NCI-H2171 (cell line): ENCODE measurements at places on chromosomes 7 and 10.

GRCh38 chr10:17231788-17232187, 3.7 kb downstream of the VIM start:
- DNase-seq, result no peak

GRCh38 chr10:49218480-49218879, 30.3 kb upstream of the TMEM273 start:
- no peak for DNase-seq

DNA sequence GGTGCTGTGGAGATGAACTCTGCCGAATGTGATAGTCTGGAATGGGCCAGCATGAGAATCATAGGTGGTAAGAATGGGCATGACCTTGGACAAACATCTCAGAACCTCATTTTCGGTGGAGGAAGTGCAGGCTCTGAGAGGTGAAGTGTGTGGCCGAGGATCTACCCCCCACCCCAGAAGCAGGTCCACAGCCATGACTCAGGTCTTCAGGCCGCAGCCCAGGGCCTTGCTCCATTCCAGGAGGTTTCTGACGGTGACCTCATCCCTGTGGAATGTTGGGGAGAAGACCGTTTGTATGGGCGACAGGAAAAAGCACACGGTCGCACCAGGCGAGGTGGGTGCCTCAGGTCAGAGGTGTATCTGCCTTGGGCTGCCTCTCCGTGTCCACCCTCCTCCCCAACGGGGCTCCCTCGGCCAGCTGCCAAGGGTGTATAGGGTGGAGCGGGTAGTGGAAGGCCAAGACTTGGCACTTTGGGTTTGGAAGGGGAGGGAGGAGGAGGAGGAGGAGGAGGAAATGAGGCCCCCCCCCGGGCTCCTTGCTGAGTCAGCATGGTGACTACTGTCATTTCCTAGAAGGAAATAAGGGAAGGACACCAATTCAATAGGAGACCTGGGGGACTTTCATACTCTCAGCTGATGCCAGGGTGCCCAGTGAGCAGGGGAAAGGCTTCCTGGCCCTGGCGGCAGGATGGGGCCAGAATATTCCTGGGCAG, 168.0 kb upstream of the RHEB start:
- DNase-seq, result no peak

DNA sequence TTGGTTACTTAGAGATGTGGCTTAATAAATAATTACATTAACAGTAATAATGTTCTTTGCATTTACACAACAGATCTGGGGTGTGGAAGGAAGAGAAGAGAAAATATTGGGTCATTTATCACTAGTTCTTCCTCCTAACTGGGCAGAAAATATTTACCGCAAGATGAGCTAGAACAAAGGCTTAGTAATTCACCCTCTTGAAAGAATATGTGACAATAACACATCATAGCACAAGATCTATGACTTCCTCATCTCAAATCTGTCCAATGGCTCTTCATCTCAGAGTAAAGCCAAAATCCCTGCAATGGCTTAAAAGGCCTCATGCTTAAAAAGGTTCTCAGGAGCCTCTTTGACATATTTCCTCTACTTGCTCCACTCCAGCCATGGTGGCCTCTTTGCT, 178.6 kb downstream of the ZNF438 start:
- DNase-seq, result no peak

DNA sequence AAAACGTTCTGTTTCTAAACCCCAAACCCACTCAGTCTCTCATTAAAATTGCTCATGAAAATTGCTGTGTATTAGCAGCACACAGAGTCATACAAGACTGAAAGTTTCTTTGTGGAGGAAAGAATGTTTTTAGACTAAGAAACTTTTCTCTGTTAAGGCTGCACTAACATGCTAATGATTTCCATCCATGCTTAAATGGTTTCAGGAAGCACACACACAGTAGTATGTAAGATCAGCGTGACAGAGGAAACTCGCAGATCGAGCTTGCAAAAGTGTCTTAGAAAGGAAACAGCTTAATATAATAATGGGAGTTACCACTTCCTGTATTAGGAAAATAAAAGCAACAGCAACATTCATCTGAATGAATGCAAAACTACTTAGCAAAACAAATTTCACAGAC, 112.7 kb downstream of the ICA1 start:
- DNase-seq, result no peak

DNA sequence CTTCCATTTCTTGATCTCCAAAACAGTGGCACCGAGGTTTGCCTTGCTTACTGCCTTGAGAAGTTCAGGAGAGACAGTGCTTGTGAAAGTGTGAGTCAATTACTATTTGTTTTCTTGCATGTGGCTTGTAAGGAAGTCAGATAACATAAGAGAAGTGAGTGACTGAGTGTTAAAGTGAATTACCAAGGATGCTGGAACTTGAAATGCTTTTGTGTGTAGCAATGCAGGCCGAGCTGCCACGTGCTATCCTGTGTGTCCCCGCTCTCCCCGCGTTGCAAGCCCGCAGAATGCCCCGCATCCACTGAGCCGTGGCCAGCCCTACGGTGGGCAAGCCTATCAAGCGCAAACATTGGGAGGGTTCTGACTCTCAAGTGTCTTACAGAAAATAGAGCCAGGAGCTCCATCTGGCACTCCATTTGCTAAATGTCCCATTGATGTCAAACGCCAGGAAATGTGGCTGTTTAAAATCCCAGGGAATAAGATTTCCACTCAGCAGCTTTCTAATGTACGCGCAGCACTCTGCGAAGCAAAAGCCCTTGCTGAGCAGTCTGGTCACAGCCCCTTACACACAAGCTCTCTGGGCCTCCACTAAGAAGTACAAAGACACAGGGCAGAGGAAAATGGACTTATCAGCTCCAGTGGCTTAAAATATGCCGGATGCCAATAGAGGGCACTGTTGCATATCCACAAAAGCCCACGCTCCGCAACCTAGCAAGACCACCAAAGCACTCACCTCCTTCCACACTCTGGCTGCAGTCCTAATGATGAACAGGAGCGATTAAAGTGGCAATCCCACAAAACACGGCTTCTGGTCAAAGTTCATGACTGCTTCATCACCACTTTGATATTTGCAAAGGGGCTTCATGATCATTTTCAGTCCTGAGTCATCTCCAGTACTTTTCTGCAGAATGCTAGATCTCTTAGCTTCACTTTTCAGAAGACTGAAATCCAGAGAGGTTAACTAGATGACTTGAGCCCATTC, 158.0 kb upstream of the ITGB1 start:
- DNase-seq, result no peak

DNA sequence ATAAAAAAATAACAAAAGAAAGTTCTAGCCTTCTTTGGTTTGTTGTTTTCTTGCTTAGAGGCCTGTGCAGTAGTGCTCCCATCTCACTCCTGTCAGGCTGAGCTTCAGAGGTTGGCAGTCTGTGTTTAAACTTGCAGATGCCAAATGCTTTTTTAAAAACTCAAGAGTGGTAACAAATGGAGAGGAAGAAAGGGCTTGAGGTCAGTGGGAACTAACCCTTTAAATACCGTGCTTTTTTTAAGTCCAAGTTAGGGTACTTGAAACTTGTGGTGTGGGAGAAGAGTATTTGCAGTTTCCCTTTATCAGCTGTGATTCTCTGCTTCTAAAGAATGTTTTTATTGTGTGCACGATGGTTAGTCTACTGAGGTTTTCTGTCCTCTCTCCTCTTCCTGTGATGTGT, 29.4 kb downstream of the ZRANB1 start:
- DNase-seq, result no peak

DNA sequence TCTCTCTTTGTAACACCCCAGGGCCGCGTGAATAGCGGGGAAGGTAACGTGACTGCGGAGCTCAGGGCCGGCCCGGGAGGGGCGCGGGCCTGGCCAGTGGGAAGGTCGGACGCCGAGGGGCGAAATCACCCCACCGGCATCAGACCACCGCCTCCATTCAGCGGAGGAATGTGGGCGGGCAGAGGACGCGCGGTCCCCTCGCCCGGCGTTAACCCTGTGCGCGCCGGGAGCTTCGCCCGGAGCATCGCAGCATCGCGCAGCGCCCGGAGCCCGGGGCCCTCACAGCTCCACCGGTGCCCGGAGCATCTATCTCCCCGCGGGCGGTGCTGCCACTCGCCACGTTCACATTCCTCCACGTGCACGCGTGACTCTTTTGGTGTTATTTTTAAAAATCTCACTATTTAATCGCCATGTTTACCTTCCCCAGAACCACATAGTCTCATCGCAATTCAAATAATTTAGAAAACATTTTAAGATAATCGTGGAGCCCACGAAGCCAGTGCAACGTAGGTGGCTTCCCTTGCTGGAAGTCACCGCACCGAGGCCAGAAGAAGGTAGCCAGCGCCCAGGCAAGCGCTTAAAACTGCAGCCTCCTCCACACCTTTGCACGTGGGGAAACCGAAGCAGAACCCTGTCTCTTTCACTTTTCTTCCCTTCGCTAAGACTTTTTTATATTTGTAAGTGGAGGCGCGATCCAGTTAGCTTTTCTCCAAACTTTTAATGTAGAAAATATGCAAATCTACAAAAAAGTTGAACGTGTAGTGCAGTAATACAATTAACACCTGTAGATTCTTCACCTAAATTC, 21.8 kb downstream of the FGFBP3 start:
- no peak for DNase-seq

DNA sequence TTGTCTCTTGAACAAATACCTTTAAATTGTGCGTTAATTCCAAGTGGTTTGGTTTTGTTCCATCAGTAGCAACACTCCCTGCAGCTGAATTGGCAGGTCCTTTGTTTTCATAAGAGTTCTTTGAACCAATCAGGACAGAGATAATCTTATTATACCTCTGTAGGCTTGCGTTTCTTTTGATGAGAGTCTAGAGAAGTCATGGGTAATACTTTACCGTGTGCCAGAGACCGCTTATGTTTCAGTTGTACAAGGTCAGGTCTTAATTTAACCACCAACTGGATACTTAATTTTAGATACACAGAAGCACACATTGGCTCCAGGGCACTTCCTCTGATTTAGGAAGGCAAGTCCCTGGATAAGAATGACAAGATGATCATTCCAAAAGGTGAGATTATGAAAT, at the start of gene ASB15:
ASB15 (plus strand) TSS at position 292 of the 400 bp plus-strand sequence. CDS start 12,682 bp downstream, outside the sequence.
- DNase-seq, result no peak

GRCh38 chr10:20834825-20835224, 62.3 kb downstream of the NEBL start:
- DNase-seq, result no peak

DNA sequence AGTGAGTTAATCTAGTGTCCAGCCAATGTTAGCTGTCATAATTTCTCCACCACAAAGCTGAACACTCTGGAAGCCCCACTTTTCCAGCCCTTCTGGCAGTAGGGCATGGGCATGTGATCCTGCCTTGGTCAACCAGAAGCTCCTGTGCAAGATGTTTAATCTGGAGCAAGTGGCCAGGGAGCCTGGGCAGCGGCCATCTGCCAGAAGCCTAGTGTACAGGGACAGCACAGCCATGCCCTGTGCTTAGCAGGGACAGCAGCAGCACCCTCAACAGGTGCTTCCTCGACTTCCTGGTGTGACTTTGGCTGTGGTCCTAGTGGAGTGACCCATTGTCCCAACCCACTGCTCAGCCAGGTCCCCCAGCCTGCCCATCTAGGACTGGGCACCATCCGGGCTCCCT, 10.3 kb downstream of the RBP3 start:
- no peak for DNase-seq

DNA sequence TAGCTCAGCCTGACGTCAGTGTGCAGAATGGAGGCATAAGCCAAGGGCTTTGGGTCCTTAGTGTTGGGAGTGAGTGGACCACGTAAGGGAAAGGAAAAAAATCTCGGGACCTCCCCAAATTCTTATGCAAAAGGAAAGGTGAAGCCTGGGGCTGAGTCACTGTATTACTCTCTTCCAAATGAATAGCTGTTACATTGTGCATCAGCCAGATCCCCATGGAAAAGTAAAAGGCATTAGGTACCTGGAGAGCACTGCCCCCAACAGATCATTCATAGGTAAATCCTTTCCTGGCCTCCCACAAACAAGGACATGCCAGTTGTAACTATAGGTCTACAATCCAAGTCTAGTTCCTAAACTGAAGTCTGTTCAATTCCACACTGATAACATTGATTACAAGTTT, 170.5 kb downstream of the C1GALT1 start:
- DNase-seq, result no peak

DNA sequence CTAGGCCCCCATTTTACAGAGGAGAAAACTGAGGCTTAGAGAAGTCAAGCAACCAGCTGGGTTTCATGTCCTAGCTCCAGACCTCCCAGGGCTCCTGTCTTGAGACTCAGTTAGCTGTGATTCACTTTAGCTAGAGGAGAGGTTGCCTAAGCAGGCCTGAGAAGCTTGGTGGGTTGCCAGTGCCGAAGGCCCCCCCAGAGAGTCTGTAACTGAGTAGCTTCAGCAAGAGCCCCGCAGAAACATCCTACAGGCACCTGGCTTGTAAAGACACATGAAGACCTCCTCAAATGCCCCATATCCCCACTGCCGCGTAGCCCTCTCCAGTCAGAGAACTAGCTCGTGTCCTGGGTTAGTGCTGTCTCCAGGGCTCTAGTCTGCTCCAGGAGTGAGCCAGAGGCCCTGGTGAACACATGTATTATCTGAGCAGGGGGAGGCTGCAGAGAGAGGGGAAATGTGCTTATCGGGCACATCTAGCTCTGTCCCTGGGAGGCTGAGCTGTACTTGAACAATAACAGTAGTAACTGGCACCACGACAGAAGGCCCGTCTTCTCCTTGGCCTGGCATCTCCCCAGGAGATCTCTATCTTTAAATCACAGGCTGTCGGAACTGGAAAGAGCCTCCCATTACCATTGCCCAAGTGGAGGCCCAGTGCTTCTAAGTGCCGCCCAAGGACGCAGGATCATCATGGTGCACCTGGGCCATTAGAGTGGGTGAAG, 28.9 kb downstream of the UNC5B start:
- DNase-seq, result no peak

DNA sequence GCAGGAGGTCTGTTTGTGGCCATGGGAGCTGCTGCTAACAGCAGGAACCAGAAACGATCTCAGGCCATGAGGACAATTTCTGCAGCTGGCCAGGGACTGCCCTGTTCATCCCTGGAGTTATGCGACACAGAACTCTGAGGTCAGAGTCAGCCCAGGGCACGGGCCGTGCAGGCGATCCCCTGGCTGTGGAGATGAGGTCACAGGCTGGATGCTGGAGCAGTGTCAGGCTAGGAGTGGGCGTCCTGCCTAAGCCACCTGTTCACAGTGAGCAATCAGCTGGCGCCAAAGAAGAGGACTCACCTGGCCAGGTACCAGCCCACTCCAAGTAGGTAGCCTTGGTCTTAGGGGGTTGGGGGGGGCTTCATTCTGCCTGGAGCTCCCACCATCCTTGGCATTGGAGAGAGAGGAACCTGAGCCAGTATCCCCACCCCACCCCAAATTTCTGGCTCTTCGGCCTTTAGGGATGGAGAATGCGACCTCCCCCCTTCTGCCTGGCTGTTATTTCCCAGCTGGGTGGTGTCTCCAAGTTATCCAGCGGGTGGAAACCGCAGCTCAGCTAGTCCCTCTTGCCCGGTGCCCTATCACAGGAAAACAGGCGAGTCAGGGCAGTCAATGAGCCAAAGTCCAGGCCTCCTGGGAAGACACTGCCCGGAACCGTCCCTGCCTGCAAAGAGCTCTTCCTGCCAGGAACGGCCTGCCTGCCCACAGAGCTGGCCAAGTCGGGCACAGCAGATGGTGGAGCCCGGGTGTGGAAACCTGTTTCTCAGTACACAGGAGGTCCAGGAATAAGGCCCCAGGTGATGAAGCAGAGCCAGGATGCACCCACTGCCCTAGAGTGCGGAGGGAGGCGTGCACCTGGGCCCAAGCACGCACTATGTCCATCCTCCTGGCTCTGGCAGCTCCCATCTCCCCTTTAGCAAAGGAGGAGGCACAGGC, 1.8 kb upstream of the TTYH3 start:
- no peak for DNase-seq

GRCh38 chr7:81604075-81604807, 165.6 kb downstream of the HGF start:
- no peak for DNase-seq

GRCh38 chr7:108132551-108133265, 2.5 kb upstream of the LAMB4 start:
- DNase-seq, result no peak

- DNase-seq, result no peak
Observed at GRCh38 chr10:24603333-24603732, 120.4 kb downstream of the ARHGAP21 start.
